ENCODE measurements at places on chromosomes 13 and 19. TPM values are rescaled to one million over a fixed set of nuclear protein-coding genes. Genes with fewer than 3 reads are reported as not detected.

DNA sequence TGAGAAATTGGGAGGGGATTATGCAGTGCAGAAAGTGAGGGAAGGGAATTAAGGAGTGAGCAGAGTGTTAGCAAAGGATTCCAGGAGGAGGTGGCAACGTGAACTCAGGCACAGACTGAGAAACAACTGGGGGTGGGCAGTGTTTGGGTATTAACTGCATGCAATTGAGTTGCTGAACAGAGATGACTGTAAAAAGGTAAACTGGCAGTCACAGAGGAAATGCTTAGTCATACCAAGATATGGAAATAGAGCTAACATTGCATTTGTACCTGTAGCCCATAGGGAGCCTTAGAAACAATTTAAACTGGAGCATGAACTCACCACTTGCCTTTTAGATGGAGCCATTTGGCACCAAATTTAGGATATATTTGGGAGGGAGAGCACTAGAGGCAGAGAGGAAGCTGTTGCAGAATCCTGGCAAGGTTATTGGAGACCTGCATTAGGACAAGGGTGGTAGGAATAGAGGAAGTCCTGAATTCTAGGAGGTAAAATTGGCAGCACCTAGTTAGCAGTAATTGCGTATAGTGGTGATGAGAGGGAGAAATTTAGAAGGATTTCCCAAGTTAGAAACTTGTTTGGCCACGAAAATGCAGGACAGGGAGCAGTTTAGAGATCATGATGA, 100.6 kb upstream of the FRY start:
- peak; percentile 8 for DNase-seq

DNA sequence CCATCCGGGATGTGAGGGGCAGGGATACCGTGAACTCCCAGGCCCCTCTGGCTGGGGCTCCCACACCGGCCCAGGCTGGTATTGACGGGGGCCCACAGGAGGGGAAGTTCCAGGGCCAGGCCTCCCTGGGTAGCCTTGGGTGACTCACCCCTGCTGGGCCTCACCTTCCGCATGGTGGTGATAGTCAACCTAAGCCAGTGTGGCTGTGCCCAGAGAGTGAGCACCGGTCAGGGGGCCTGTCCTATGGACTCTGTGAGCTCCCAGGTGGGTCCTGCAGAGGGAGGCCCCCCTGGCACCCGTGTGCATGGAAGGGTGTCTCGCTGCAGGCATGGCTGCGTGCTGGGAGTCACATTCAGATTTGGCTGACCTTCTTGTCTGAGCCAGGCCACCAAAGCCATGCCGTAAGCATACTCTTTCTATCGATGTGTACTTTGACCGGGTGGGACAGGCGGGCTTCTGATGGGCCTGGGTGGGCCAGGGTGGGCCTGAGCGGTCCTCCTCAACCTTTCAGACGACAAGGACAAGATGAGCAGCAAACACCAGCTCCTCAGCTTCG, 27.6 kb downstream of the DHX34 start:
- no peak for DNase-seq

DNA sequence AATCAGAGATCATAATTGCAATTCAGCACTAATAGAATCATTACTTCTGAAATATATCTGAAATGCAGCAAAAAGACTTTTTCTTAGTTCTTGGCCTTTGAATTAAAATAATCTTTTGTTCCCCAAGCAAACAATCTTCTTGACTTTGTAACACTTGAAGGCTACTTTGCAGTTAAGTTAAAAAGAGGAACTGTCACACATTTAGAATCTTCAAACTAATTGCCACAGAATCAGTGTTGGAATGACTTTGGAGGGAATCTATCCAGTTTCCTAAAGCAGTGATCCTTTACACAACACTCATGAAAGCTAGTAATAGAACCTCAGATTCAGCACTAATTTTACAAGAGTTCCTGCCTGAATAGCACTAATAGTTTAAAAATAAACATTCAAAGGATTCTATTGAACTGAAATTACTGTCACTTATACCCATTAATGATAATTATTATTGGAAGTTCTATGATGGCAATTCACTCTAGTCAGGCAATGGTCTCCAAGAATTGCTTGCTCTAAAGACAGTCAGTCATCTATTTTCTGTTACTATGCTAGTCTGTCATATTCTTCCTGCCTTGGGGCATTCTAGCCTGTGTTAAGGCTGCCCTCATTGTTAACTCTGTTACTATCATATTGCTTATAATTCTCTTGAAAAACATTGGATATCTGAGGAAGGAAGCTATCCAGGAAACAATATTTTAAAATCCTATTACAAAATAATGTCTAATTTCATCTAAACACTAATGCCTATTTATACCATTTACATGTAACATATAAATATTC, 362.4 kb downstream of the DIAPH3 start:
- no peak for DNase-seq

The ESD gene
- 70.2 TPM for total RNA-seq

DNA sequence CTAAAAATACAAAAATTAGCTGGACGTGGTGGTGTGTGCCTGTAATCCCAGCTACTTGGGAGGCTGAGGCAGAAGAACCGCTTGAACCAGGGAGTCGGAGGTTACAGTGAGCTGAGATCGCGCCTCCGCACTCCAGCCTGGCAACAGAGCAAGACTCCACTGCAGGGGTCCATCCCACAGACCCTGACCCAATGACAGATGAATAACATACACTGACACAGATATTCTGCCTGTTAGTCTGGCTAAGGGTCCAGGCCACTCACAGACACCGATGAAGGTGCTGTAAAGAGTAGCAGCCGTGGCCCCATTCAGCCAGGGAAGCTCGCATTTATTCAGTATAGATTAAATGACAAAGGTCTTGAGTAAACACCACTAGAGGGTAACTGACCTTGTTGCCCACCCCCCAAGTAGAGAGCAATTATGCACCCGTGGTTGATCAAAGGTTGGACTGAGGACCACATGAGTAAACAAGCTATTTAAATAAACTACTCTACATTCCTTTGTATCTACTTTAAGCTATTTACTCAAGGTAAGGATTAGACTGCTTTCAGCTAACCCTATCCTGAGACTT, 8.5 kb upstream of the CRYL1 start:
- DNase-seq, result no peak

DNA sequence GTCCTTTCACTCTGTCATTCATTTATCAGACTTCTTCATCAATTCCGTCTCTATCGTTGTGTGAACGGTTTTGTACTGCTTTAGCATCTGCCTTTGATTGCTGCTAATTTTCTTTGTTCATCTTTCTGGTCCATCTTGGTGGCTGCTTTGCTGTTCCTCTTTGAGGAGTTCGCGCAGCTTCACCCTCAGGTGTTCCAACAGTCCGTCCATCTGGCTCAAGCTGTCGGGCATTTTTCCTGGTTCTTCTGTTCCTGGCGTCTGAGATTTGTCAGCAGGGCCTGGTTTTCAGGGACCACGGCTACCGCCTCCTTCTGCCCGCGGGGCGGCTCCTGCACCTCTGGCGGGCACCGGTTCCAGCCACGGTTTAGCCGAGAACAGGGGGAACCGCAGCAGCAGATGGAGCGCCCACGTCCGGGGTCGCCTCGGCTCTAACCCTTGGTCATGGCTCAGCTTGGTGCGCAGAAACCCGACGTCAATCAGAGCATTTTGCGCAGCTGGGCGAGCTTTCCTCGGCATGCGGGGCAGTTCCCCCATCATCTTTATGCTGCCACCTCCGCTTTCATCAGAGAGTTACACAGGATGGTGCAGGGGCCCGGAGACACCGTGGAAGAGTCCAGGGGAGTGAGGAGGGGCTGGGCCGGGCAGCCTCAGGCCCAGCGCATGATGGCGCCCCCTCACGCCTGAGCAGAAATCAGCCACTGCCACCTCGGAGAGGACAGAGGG, 89.5 kb downstream of the ZNF100 start:
- DNase-seq, result no peak

DNA sequence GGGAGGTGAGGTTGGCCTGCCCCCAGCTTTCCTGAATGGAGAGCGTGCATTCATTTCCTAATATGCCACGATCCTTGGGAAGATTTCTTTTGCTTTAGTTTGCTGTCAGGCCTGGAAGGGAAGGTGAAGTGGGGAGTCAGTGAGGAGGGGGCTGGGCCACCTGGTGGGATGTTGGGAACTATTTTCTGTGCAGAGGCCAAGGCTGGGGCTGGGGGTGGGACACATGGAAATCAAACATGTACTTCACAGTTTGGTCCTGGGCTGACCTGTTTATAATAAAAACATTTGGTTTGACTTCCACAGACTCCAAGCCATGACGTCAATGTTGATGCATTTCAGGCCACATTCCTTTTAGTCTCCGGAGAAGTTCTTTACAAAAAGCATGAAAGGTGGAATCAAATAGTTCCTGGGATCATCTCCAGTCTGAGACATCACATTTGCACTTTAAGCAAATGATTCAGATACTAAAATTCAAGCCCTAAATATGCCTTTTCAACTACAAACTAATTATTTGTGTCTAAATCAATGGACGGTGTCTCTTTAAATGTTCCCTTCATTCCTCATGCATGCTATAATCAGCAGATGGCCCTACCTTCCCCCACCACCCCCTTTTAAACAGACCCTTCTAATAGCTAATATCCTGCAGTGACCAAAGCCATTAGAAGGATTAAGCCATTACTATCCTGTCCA, 41.5 kb upstream of the MEDAG start:
- DNase-seq, result peak; percentile 50

The PPFIA3 gene
- 10.4 TPM for total RNA-seq

The CEACAM1 gene
- total RNA-seq, result not detected

DNA sequence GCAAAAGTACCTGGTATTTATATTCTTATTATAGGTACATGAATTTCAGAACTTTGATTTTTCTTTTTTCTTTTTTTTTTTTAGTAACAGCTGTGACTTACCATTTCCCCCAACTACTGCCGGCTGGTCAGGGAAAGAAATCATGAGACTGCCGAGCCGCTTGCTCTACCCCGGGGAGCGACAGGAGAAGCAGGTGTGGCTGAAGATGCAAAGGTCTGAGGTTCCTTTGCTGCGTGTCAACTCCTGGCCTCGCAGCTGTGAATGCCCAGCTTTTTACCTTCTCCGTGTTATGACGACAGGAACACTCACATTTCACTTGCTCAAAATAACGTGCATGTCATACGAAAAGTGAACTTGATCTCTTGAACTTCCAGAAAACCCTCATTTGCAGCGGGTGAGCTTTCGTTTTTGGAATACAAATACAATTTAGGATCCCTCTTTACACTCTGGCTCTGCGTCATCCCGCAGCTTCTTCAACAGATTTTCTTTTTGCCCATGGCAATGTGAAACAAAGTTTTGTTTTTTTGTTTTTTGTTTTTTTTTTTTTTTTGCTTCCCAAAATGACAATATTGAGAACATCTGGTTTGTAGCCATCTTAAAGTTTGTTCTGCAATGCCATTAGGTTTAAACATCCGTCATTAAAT, 117.9 kb downstream of the EFNB2 start:
- DNase-seq, result no peak

DNA sequence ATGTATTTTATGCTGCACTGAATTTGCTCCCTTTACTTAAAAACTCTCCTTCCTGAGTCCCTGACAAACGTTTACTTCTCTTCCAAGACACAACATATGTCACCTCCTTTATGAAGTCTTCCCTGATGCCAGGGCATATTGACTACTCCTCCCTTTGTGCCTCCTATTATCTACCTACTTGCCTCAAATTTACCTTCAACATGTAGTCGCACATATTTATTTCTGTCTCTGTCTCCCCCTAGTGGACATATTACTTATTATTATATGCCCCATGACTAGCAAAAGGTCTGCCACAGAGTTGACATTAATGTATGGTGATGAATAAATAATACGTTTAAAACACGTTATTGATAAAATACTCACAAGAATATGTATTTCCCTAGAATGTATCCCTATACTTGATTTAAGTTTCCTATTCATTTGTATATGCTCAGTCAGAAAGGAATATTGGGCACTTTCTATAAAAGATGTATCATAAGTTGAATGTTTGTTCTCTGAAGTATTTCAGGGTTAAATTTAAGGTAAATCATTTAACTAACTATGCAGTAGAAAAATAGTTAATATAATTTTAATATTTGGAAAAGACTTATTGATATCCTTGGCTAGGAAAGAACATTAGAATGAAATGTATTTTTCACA, 250.3 kb upstream of the ATXN8OS start:
- DNase-seq, result peak; percentile 1

- DNase-seq, result no peak
Observed at GRCh38 chr13:73891805-73892204, 242.4 kb downstream of the KLF12 start.

The LIM2 gene
- not detected for total RNA-seq

GRCh38 chr13:33311040-33311439, 25.5 kb upstream of the STARD13 start:
- DNase-seq, result no peak

The CYP2A6 gene
- not detected for total RNA-seq

The DUXA gene
- total RNA-seq, result not detected

The PGLYRP2 gene
- 0.17 TPM for total RNA-seq

Data from Daoy (cell line).